Kidney epithelial cell (primary cell): ENCODE measurements at places on chromosomes 12 and 14.

DNA sequence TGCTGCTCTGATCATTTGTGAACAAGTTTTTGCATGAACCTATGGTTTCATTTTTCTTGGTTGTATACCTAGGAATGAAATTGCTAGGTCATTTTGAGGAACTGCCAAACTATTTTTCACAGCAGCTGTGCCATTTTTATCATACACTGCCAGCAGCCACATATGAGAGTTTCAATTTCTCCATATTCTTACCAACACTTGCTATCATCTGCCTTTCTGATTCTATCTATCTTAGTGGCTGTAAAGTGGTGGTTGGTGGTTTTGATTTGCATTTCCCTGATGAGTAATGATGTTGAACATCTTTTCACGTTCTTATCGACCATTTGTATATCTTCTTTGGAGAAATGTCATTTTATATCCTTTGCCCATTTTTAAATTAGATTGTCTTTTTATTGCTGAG lies 146.1 kb downstream of the C12orf75 start:
- no peak for DNase-seq

GRCh38 chr12:15234508-15234907 lies 13.3 kb upstream of the RERG start:
- DNase-seq = no peak

DNA sequence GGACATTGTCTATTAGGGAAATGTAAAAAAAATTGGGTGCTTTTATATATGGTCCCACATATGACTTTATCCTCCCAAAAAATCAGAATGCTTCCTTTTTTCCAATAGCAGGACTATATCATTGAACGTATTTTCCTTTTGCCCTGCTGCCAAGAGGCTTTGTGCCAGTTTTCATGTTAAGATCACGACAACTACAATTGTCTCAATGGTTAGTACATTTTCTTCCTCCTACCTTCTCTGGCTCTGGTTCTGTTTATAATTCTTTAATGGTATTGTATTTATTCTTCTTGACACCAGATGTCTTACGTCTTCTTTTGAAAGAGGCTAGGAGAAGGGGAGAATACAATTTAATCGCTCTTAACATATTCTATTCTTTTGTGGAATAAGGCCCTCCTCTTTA lies 106.9 kb downstream of the ANO6 start:
- DNase-seq = no peak

GRCh38 chr12:123813349-123813748 lies 51.2 kb downstream of the DNAH10 start:
- DNase-seq = no peak

DNA sequence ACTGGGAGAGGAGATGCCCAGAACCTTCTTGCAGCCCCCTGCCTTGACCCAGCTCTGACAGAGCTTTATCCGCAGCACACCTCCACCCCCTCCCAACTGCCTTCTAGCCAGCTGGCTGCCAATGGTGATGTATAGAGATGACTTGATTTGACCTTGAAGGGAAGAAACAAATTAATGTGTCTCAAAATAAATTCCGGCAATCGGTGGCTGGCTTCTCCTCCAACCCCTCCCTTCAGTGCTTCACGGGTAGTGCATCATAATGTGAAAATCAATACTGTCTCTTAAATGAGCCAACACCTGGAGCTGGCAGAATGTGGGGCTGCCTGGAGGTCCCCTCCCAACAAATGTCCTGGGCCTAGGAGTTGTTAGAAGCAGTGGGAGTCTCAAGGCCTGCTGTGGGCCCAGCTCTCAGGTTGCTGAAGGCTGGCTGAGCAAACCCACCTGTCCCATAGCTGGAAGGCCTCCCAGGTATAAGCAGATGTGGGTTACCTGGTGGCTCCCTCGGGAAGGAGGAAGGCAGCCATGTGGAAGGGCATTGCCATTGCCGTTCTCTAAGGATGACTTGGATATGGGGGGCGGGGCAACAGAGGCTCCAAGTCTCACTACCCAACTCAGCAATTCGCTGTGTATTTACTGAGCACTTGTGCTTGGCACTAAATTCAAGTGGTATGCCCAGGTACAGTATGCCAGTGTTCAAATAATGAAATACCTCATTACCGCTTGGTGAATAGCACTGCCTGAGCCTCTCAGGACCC lies 23.2 kb downstream of the HSPB8 start:
- no peak for DNase-seq

DNA sequence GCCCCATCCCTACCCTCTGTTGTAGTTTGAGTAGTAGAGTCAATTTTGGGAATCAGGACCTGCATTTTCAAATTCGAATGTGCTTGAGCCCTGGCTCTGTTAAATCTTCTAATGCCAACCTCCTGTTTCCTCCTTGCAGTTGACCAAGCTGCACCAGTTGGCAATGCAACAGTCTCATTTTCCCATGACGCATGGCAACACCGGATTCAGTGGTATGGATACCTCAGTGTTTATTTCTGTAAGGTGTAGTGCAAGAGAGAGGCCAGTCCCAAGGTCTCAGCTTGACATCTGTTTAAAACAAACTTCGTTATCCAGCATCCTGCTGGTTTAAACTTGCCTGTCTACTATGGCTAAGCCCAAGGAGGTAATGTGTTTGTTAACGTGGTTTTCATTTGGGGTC lies 15.2 kb downstream of the PCBP2 start:
- DNase-seq = no peak

- no peak for DNase-seq
Observed at GRCh38 chr12:48074266-48074665, 31.6 kb downstream of the SENP1 start.

DNA sequence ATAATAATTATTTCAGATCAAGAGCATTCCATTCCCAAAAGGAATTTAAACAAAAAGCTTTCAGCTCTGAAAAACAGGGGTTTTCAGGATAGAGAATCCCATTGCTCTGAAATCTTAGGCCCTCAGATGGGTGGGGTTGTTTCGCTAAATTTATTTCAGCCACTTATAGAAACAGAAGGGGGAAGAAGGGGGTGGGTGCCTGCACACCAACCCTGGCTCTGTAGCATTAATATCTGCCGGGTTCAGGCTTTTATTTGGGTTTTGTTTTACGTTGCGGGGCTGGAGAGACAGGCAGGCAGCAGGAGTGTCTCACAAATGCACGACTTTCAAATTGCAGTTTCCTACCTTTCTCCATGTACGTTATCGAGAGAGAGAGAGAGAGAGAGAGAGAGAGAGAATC lies 12.5 kb upstream of the ZFP36L1 start:
- no peak for DNase-seq

DNA sequence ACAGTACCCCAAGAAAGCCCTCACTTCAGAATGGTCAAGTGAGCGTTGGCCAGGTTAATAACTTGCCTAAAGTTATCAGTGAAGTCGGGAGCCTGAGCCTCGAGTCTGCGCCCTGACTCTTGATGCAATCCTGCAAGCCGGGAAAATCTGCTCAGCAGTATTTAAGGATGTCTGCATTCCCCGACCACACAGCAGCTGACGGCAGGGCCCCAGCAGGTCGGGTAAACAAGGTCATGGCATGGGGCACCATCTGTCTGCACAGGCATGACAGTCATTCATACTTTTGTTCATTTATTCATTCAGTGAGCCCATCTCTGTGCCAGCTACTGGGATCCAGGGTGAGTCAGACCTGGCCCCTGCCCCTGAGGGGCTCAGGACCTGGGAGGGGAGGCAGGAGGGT lies 11.1 kb downstream of the ABCB9 start:
- DNase-seq = no peak

- no peak for DNase-seq
Observed at GRCh38 chr12:83945871-83946270, 966.7 kb downstream of the SLC6A15 start.

GRCh38 chr12:58104351-58104755 lies 163.0 kb downstream of the ATP23 start:
- no peak for DNase-seq

GRCh38 chr12:51947246-51947996 lies 4.1 kb upstream of the ACVR1B start:
- no peak for DNase-seq

- no peak for DNase-seq
Observed at GRCh38 chr14:85428926-85429325, 101.0 kb upstream of the FLRT2 start.

GRCh38 chr12:10406725-10407124 lies 2.8 kb downstream of the KLRC4 start:
- no peak for DNase-seq

GRCh38 chr14:100608064-100608463 lies 20.8 kb upstream of the BEGAIN start:
- DNase-seq = no peak

DNA sequence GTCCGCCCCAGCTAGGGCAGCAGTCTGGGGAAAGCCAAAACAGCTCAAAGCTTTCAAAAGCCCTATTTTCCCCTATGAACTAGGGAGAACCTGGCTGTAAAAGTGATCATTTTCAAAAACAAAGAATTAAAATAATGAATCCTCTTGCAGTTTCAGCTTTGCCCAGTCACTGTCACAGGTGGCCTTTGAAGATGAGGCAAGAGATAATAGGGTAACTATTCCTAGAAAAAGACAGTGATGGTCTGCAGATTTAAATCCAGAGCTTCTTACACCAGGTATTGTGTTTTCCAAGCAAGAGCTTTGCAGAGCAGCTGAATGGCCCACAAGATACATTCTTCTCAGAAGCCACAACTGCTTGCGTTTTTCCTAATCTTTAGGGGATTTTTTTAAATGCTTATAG lies 80.2 kb upstream of the NUDT4 start:
- no peak for DNase-seq

- DNase-seq = no peak
Observed at GRCh38 chr12:68491204-68491960, 119.3 kb upstream of the RAP1B start.

DNA sequence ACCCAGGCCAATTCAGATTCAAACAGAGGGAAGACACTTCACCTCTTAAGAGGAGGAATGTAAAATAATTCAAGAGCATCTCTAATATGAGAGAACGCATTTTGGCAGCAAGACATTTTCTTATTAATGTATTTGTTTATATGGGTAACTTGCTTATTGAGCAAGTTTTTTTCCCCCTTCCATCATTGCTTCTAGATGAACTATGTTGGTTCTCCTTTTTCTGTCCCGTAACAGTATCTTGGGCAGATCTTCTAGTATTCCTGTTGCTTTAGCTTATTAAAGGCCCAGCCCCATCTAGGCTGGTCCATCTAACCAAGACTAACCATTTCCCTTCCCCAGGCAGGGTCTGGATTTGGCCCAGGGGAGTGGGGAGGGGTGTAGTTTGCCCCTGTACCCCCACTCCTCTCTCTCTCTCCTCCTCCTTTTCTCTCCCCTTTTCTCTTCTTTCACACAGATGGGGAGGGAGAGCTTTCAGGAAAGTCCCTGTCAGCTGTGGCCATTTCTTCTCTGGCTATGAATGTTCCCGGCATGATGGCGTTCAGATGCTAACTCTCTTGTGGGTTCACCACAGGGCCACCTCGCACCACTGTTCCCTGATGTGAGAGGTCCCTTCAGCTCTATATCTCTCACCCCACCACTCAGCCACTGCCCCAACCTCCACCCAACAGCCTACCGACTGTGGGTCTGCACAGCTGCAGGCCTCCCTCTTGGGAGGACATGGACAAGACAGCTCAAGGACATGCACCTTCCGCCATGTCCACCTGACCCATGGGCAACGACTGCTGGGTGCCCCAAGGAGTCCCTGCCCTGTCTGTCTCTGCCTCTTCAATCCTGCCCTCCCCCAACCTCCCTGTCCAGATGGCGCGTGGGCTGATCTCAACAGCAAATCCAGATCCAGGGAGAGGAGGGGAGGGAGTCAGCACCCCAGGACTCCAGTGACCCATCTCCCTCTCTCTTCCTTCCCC lies 15.8 kb upstream of the RPS6KL1 start:
- DNase-seq = no peak

DNA sequence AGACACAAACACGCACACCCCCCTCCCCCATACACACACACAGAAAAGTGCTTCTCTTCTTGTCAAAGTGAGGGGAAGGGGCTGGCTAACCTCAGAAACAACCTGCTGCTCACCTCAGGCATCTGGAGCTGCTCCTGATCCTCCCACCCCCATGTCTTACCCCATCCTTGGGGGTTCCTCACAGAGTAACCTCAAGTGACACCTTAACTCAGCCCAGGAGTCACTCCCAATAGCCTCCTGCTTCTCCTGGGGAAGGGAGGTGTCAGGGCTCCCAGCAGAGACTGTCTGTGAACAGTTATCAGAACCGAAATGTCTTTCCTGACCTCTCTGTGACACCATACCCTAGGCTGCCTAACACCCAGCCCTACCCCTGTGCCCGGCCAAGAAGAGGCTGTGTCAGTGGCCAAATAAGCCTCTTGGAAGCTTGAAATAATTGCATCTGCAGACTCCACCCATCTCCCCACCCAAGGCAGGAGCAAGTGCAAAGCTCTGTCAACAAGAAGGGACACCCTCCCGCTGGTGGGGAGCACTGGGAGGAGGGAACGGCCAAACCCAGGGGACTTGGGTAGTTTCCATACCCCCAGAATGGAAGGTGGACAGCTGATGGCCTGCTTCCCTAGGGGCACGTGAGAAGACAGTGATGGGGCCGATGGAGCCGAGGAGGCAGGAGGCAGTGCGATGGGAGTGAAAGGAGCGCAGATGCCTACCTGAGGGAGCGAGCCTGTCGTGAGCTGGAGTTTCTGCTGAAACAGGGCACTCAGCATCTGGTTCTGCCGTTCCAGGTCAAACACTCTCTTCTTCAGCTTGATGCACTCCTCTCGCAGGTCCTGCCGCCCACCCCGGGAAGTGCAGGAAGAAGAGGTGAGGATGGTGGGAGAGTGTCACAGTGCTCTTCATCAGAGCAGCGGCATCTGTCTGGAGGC lies 26.8 kb downstream of the NCKAP5L start:
- DNase-seq = no peak

GRCh38 chr12:4279198-4279690 lies 5.7 kb downstream of the CCND2 start:
- no peak for DNase-seq

DNA sequence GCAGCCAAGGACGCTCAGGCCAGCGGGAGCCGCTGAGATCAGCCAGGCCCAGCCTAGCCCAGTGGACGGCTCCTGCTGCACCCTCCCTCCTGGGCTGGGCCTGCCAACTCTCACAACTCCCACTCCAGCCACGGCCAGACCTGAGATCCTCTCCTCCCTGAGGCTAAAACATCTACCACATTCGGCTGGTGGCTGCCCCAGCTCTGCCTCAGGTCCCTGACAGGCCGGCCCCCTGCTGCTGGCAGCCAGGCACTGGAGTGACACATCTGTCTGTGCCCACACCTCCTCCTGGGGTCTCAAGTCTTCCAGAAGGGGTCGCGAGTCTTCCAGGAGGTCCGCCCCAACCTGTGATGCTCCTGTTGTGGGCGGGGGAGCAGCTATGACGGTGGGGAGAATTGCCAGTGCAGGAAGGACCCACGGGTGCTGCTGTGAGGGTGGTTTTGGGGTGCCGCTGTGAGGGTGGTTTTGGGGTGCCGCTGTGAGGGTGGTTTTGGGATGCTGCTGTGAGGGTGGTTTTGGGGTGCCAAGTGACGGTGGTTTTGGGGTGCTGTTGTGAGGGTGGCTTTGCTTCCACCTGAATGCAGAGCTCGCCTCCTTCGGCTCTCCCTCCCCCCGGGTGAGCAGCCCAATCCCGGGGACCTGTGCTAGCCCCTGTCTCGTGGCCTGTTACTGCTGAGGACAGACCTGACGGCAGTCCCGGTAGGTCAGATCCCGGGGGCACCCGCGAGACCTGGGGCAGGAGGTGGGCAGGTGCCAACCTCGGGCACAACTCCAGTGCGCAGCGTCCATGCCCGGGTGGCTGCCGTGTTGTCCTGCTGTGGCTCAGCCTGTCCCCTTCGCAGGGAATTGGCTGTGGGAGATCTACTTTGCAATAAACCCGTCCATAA lies 27.5 kb upstream of the C14orf180 start:
- no peak for DNase-seq

- DNase-seq = no peak
Observed at GRCh38 chr14:53043027-53043581, 92.3 kb upstream of the FERMT2 start.
